Anterior cingulate cortex (tissue), 58 donors: ENCODE measurements at places on chromosomes 13 and 19.

DNA sequence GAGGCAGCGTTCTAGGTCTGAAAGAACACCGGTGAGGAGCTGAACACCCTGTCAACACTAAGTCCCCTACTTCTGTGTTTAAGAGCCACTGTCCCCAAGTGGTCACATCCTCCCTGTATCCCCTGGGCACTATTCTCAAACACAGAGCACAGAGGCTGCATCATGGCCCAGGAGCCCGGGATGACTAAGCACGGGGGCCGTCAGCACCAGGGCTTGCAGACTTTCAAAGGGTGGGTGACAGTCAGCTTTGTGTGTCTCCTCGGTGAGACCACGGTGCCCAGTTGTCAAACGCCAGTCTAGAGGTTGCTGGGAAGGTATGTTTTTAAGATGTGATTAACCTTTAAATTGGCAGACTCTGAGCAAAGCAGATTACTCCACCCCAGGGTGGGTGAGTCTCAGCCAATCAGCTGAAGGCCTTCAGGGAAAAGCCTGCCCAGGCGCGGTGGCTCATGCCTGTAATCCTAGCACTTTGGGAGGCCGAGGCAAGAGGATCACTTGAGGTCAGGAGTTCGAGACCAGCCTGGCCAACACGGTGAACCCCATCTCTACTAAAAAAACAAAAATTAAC, 8.0 kb downstream of the MAP2K2 start:
- DNase-seq: no peak

- no peak for DNase-seq
These were observed 34.1 kb upstream of the UQCRFS1 start for GRCh38 chr19:29247051-29247450.

GRCh38 chr19:29311191-29311790, 98.3 kb upstream of the UQCRFS1 start:
- DNase-seq: no peak

GRCh38 chr13:90170208-90170607, 1177.3 kb upstream of the MIR17HG start:
- no peak for DNase-seq

GRCh38 chr13:113168211-113168610, 9.8 kb downstream of the PROZ start:
- no peak for DNase-seq

GRCh38 chr13:105177265-105177900, 1358.1 kb downstream of the EFNB2 start:
- no peak for DNase-seq
